ENCODE measurements at places on chromosomes 7 and 10. TPM values are rescaled to one million over a fixed set of nuclear protein-coding genes. Genes with fewer than 3 reads are reported as not detected.

CDC14C gene
- not detected for total RNA-seq

VGF gene
- not detected for total RNA-seq

ARMC3 gene
- total RNA-seq = not detected

PRF1 gene
- 14.0 TPM for total RNA-seq

STK31 gene
- total RNA-seq = 1.4 TPM

NEURL1 gene
- 0.76 TPM for total RNA-seq

ABCB1 gene
- 7.0 TPM for total RNA-seq

SPDYE3 gene
- total RNA-seq = not detected

HDAC9 gene
- 13.2 TPM for total RNA-seq
